IMR-90 (cell line): ENCODE measurements at places on chromosomes 7 and 10. TPM values are rescaled to one million over a fixed set of nuclear protein-coding genes. Genes with fewer than 3 reads are reported as not detected.

Gene CCAR1
- total RNA-seq = 46.1 and 60.8 TPM in 2 replicates

GRCh38 chr10:74297389-74298080 lies 146.5 kb downstream of the ADK start:
- H3K27me3 ChIP-seq = no peaks in the 10 kb centered on the region
- no peak for DNase-seq
- H3K4me1 ChIP-seq = peaks cover 4% of the 10 kb centered on the region
- H3K36me3 ChIP-seq = 0 out of 2 replicates have a peak, but pooled peaks cover 1% of the 10 kb centered on the region

DNA sequence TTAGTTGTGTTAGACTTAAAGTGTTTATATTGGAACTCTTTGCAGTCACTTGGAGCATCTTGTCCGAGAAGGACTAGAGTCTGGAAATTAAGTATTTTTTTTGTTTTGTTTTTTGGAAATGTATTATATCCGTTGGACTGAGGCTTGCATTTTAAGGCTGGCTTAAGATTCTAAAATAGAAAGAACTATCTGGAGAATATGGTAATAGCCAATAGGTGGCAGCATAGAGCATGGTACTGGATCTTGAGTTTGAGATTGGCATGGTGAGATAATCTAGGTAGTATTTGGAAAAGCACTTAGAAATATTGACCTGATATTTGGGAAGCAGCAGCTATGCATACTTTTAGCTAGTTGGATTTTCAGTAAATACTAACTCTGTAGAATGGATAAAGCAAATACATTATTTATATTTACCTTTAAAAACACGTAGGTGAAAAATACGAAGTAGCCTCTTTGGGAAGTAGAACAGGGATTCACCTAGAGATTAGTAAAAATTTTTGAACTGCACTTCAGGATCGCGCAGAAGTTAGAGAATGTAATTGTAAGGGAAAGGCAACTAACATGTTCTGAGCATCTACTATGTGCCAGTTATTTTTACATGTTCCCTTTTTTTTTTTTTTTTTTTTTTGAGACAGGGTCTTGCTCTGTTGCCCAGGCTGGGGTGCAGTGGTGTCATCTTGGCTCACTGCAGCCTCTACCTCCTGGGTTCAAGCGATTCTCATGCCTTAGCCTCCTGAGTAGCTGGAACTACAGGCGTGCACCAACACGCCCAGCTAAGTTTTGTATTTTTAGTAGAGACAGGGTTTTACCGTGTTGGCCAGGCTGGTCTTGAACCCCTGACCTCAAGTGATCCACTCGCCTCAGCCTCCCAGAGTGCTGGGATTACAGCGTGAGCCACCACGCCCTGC lies 78.6 kb downstream of the LCOR start:
- no peak overlapping the region for H3K4me3 ChIP-seq
- DNase-seq = peak; percentile 35
- H3K27ac ChIP-seq = no peak overlapping the region
- peaks cover 5% of the 10 kb centered on the region for H3K36me3 ChIP-seq
- H3K27me3 ChIP-seq = no peaks in the 10 kb centered on the region

DNA sequence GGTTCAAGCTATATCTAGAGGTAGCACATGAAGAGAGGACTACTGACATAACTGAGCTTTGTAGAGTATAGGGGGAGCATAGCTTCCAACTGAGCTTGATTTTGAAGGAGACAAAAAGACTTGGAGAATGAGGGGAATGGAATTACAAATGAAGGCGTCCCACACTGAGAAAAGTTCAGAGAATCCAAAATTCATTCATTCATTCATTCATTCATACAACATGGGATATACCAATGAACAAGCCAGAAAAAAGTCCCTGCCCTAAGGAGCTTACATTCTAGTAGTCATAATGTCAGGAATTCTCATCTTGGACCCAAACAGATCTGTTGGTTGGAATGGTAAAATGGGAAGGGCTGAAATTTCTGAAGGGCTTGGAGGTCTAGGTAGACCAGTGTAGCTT lies 62.0 kb downstream of the ENTPD1 start:
- no peaks in the 10 kb centered on the region for H3K27me3 ChIP-seq
- H3K36me3 ChIP-seq = no peaks in the 10 kb centered on the region
- no peak overlapping the region for H3K27ac ChIP-seq
- H3K4me1 ChIP-seq = peaks cover 19% of the 10 kb centered on the region
- H3K4me3 ChIP-seq = no peak overlapping the region

GRCh38 chr10:121294630-121295029 lies 303.6 kb downstream of the FGFR2 start:
- DNase-seq = no peak
- no peaks in the 10 kb centered on the region for H3K36me3 ChIP-seq
- no peaks in the 10 kb centered on the region for H3K4me1 ChIP-seq
- no peak overlapping the region for H3K4me3 ChIP-seq
